H1 (cell line): ENCODE measurements at places on chromosomes 16 and 17. TPM values are rescaled to one million over a fixed set of nuclear protein-coding genes. Genes with fewer than 3 reads are reported as not detected.

CCL23 gene
- total RNA-seq = not detected in 2 replicates

ZSCAN10 gene
- 195 and 209 TPM in 2 replicates for total RNA-seq

GLP2R gene
- not detected in 2 replicates for total RNA-seq

FOXJ1 gene
- total RNA-seq = 4.9 and 5.4 TPM in 2 replicates

TBC1D16 gene
- total RNA-seq = 109 and 111 TPM in 2 replicates

KRT27 gene
- not detected in 2 replicates for total RNA-seq

- DNase-seq = no peak
Measured at GRCh38 chr16:56938664-56939513, 6.9 kb downstream of the HERPUD1 start.

DNA sequence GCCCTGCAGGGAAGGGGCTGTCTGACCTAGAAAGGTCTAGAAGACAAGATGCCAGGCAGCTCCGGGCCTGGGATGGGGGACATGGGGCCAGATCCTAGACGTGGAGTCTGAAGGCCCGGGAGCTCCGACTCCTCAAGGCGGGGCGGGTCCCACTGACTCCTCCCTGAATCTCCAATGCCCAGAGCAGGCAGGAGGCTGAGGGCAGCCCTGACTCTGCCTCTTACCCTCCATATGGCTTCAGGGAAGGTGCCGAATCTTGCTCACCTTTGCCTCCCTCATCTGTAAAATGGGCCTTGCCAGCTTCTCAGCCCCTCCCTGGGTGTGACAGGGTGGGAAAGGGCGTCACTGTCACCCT lies 14.8 kb downstream of the VASN start:
- peak; percentile 50 for DNase-seq

DNA sequence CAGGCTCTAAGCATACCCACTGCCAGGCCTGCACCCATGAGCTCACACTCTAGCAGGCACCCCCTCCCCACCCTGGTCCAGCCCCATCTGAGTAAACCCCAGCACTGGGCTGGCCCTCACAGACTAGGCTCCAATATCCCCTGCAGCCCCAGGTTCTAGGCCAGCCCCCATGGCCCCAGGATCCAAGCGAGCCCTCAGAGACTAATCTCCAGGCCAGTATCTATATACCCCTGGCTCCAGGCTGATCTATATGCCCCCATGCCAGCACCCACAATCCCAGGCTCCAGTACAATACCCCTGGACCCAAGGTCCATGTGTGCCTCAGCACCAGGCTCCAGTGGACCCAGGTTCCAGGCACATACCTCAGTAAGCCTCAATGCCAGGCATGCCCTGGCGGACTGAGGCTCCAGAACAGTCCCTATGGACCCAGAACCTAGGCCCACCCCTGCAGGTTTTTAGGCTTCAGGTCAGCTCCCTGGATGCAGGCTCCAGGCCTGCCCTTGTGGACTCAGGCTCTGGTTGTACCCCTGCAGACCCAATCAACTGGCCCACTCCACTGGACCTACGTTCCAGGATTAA lies 38.5 kb downstream of the POLR3E start:
- peak; percentile 40 for DNase-seq

DNA sequence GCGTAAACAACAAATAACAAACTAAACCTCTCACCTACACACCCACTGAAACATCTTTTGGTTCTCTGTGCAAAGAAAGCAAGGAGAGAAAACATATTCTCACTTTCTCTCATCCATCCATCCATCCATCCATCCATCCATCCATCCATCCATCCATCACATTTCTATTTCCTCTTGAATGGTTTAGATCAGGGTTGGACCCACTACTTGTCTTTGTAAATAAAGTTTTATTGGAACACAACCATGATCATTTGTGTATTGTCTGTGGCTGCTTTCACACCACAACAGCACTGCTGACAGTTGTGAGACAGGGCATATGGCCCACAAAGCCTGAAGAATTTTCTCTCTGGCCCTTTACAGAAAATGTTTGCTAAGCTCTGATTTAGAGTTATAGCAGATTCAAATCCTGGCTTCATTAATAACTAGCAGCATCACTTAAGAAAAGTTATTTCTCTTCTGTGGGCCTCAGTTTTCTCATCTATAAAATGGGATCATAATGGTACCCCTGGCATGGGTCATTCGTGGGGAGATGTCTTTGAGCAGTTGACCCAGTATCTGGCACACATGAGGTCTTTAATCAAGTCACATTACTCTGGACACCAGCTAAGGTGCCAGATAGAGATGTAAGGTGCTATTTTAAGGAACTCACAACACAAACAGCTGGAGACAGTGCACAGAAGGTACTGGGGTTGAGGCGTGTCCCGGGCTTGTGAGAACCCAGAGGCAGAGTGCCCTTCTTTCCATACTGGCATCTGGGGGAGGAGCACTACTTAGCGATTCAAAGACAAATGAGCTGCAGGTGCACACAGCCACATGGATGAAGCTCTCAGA lies 146.3 kb downstream of the CMIP start:
- no peak for DNase-seq

GRCh38 chr17:67386965-67387551 lies 10.0 kb downstream of the PITPNC1 start:
- peak; percentile 91 for DNase-seq

GRCh38 chr16:81967358-81967757 lies 43.9 kb downstream of the SDR42E1 start:
- no peak for DNase-seq
